Smooth muscle cell of trachea (primary cell): ENCODE measurements at places on chromosomes 12 and 14. TPM values are rescaled to one million over a fixed set of nuclear protein-coding genes. Genes with fewer than 3 reads are reported as not detected.

VWF gene
- 0.99 and 2.9 TPM in 2 replicates for total RNA-seq

GDF11 gene
- total RNA-seq = 10.2 and 18.4 TPM in 2 replicates

VDR gene
- total RNA-seq = 6.5 and 17.0 TPM in 2 replicates

SIX6 gene
- not detected in 2 replicates for total RNA-seq

AQP6 gene
- total RNA-seq = not detected in 2 replicates

ACSS3 gene
- 15.7 and 19.8 TPM in 2 replicates for total RNA-seq

MRPL42 gene
- total RNA-seq = 53.1 and 76.8 TPM in 2 replicates

TAS2R9 gene
- total RNA-seq = not detected in 2 replicates

ESYT1 gene
- 396 and 399 TPM in 2 replicates for total RNA-seq

GALNT6 gene
- 98.1 and 191 TPM in 2 replicates for total RNA-seq

ZFHX2 gene
- 0.15 and 0.66 TPM in 2 replicates for total RNA-seq

GPX2 gene
- total RNA-seq = not detected in 2 replicates

IPO8 gene
- 39.2 and 54.5 TPM in 2 replicates for total RNA-seq

CLEC4C gene
- total RNA-seq = not detected in 2 replicates

METAP2 gene
- 77.9 and 94.7 TPM in 2 replicates for total RNA-seq

FGF23 gene
- not detected in 2 replicates for total RNA-seq

LHX5 gene
- not detected in 2 replicates for total RNA-seq

SSPN gene
- 10.9 and 15.1 TPM in 2 replicates for total RNA-seq

DBX2 gene
- not detected in 2 replicates for total RNA-seq

ERBB3 gene
- 0.33 and 2.3 TPM in 2 replicates for total RNA-seq

SMOC1 gene
- total RNA-seq = 0.17 and 1.7 TPM in 2 replicates

SERPINA9 gene
- total RNA-seq = 0.50 TPM in 1 of 2 replicates, not detected in the other

IL23A gene
- total RNA-seq = 0.50 and 0.58 TPM in 2 replicates

LRRC10 gene
- not detected in 2 replicates for total RNA-seq

MIP gene
- not detected in 2 replicates for total RNA-seq

IL26 gene
- not detected in 2 replicates for total RNA-seq

CFAP54 gene
- total RNA-seq = 2.8 and 3.1 TPM in 2 replicates

SYNDIG1L gene
- under 0.01 and 0.15 TPM in 2 replicates for total RNA-seq

FAM181A gene
- total RNA-seq = not detected in 2 replicates

KLRC2 gene
- total RNA-seq = not detected in 2 replicates

TMEM132C gene
- total RNA-seq = not detected in 2 replicates

GALC gene
- 19.1 and 19.8 TPM in 2 replicates for total RNA-seq

RNASE7 gene
- 0.17 TPM in 1 of 2 replicates, not detected in the other for total RNA-seq

DEPDC4 gene
- 2.6 and 3.9 TPM in 2 replicates for total RNA-seq

INHBE gene
- total RNA-seq = 2.6 and 3.8 TPM in 2 replicates

MUCL1 gene
- not detected in 2 replicates for total RNA-seq

SLC8A3 gene
- total RNA-seq = under 0.01 and 0.33 TPM in 2 replicates

AICDA gene
- not detected in 2 replicates for total RNA-seq

DICER1 gene
- 27.8 and 36.6 TPM in 2 replicates for total RNA-seq

NGB gene
- not detected in 2 replicates for total RNA-seq

GOLGA5 gene
- 52.8 and 56.7 TPM in 2 replicates for total RNA-seq

TAS2R7 gene
- total RNA-seq = not detected in 2 replicates

TPPP2 gene
- total RNA-seq = under 0.01 TPM in 1 of 2 replicates, not detected in the other

AREL1 gene
- total RNA-seq = 24.9 and 25.8 TPM in 2 replicates

SYT1 gene
- 1.3 and 1.6 TPM in 2 replicates for total RNA-seq

ABCC9 gene
- total RNA-seq = 8.7 and 12.6 TPM in 2 replicates

PRKCH gene
- 6.5 and 7.9 TPM in 2 replicates for total RNA-seq

ITGB7 gene
- 0.44 and 1.2 TPM in 2 replicates for total RNA-seq

RD3L gene
- not detected in 2 replicates for total RNA-seq
